CD4-positive, alpha-beta T cell treated with Interferon gamma for 1 hour (primary cell): ENCODE measurements at places on chromosomes 5 and 9.

DNA sequence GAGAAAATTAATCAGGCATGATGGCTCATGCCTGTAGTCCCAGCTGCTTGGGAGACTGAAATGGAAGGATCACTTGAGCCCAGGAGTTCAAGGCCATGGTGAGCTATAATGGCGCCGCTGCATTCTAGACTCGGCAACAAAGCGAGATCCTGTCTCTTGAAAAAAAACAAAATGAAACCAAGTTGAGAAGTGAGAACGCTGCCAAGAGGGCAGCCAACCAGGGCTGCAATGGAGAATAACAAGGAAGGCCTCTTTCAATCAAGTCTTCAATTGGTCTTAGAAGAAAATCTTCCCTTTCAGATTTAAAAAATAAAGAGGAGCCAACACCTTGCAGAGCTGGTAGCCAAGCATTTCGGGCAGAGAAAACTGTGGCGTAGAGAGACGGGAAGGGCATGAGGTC is 14.7 kb downstream of the KIAA1958 start:
- DNase-seq = no peak

DNA sequence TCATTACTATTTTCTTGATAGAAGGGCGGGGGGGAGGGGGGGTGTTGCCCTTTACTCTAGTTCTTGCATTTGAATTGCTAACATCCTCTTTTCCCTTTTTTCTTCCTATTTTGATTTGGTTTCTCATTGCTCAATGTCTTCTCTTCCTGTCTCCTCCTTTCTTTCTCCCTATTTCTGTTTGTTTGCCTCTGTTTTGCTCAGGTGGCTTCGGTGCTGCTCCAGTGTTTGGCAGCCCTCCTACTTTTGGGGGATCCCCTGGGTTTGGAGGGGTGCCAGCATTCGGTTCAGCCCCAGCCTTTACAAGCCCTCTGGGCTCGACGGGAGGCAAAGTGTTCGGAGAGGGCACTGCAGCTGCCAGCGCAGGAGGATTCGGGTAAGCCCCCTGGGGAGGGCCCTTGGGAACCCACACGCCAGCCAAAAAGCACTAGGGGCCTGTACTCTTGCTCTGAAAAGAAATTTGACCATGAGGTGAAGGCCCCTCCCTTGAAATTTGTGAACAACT is 48.3 kb downstream of the FAM78A start:
- no peak for DNase-seq

GRCh38 chr9:76704593-76705204 is 59.5 kb upstream of the PCA3 start:
- DNase-seq = no peak

DNA sequence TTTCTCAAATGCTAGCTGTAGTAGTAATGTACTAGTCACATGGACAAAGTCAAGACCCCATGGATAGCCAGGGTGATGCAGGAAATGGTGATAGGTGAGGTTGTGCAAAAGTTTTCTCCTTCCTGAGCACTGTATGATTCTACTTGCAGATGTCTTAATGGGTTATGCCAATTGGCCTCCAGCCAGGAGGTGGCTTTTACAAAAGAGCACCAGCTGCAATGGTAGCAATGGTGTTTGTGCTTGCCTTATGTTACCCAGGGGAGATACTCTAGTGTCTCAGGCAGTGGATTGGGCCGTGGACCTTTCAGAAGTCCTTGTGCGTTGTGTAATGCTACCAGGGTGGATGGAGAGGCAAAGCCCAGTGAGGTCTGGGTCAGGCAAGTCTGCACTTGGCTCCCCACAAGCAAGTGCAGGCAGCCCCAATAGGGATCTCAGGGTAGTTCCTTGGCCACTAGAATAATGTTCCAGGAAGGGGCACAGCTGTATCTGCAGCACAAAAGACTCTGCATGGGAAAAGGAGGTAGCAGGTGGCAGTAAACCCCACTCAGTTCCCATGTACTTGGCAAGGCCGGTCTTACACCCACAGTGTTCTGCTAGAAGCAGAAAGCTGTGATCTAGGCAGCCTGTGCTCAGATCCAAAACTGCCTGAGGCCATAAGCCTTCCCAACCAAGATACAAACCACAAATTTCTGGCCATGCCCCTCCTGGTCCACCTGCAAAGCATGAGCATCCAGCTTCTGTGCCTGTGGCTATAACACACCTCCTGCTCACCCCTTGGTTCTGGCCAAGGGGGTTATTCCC is 46.4 kb upstream of the EDIL3 start:
- DNase-seq = no peak

- DNase-seq = no peak
Observed at GRCh38 chr5:110262749-110263148, 463.7 kb downstream of the TMEM232 start.
